ENCODE measurements at places on chromosomes 3 and 15.

DNA sequence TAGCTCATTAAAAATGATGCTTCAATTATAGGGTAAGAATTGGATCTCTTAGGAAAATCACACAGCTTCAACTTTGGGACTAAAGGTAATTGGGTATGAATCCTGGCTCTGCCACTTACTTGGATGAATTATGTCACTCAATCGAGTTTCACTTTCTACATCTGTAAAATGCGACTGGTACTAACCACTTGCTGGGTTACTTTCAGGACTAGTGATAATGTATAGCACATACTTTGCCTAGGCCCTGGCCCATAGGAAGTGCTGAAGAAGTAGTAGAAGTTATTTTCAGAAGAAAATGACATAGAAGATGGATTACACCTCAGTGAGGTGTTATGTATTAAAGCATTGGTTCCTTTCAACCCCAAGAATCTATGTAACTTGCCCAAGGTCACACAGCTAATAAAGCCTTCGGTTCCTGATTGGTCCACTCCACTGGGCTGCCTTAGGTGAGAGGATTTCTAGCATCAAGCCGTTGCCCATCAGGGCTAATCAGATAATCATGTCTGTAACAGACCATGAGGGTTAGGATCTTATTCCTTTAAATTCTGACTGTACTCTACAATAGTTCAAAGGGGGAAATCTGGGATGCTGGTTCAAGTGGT, 29.4 kb upstream of the AP4E1 start:
- no peak for DNase-seq

GRCh38 chr3:188941103-188941502, 230.7 kb upstream of the TPRG1 start:
- no peak for DNase-seq

GRCh38 chr3:129650256-129650872, 43.9 kb upstream of the PLXND1 start:
- DNase-seq = peak; percentile 80

DNA sequence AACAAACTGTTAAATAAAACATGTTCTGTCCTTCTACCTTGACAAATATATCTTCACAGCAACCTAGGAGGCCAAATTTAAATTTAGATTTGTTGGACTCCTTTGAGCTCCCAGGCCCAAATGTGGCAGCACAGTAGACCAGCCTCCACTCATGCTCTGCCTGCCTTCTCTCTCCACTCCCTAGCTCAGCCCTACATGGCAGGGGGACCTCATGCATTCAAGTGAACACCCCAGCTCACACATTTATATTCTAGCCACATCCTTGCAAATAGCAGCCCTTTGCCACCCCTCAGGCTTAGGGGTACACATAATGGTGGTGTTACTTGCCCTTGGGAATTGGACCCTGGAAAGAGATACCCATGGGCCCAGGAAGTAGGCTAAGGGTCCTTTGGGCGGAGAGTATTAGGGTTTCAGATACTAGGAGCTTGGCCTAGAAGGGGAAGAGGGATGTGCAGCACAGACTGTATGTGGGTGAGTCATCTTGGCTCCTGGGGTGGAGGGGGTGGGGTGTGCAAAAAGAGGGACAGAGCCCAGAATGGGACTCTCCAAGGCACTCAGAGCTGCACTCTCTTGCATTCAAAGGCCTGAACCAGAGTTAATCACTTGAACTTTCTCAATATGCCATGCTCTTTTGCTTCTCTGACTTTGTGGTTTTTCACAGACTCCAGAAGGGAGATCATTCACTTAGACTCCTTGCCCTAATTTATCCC, 268.4 kb upstream of the ROPN1 start:
- no peak for DNase-seq

GRCh38 chr15:66188464-66188863, 65.1 kb downstream of the MEGF11 start:
- no peak for DNase-seq

- no peak for DNase-seq
Measured at GRCh38 chr15:73293773-73294172, 75.0 kb downstream of the HCN4 start.

DNA sequence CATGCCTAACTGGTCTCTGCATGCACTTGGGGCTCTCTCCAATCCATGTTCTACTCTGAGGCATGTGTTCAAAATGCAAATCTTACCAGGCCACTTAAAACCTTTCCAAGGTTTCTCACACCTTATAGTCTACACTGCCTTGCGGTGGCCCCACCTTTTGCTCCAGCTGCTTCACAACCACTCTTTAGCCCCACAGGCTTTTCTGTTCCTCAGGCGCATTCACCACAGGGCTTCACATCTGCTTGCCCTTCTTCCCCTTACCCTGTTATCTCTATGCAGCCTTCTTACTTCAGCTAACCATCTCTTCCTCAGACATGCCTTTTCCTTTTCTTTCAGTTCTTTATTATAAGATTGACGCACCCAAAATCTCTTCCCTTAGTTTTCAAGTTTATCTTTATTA, 37.8 kb downstream of the MINDY4B start:
- no peak for DNase-seq

DNA sequence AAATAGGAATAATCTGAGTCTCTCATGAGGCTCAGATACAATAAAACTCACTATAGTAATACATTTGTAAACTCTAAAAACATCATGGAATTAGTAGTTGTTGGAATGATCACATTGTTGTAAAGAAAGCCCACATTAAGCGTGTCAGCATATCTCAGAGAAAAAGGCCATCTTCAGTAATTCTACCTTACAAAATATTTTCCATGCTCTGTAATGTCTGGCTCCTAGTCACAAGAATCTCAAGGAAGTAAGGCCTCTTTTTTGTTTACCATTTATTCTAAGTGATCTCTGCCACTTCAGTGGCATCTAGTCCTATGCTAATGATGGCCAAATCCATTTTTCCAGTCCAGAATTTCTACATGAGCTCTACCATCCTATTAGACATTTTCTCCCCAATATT, 240.2 kb upstream of the ZNF717 start:
- no peak for DNase-seq

DNA sequence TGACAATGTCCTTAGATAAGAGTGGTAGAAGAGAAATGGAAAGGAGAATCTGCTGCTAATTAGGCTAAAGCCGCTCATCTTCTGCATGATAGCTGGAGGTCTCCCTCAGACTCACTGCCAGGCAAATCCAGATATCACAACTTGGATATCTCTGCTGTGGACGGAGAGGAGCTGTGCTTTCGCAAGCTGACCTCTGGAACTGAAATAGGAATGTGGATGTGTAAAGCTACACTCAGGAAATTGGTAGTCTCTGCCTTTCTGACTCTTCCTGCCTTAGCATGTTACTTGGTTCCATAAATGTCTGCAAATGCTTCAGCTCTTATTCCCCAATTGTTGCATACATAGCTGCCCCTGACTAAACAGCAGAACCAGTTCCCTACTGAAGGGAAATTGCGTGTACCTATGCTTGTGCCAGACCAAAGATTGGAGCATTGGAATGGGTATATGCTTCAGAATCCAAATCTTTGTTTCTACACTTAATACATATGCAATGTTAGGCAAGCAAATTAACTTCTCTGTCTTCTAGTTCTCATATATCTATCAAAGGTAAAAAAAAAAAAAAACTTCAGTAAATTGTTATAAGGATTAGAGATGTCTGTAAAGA, 74.7 kb upstream of the ROBO2 start:
- DNase-seq = peak; percentile 52

Data from umbilical cord (tissue), 2 donors.